Renal pelvis (tissue), 12 donors: ENCODE measurements at places on chromosomes 4 and X. TPM values are rescaled to one million over a fixed set of nuclear protein-coding genes. Genes with fewer than 3 reads are reported as not detected.

The USP26 gene
- not detected for polyA plus RNA-seq

The CLDN2 gene
- polyA plus RNA-seq: 81.2 TPM

The CYSLTR1 gene
- 1.4 TPM for polyA plus RNA-seq

DNA sequence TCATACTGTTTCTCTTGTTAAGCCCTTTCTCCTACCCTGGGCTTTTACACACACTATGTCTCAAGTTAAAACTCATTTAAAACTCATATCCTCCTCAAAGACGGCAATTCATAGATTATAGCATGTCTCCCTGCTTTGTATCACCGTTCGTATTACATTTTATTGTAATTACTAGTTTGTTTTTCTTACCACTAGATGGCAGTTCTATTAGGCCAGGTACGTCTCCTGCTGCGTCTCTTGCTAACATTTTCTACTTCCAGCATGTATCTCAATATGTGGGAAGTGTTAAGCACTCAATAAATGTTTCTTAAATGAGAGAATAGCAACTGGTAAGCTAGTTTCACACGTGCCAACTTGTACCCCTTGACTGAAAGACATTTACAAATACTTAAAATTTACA is 450.3 kb upstream of the PCDH7 start:
- DNase-seq: no peak

- no peak for DNase-seq
Measured at GRCh38 chrX:133290076-133290475, 71.9 kb upstream of the TFDP3 start.

- DNase-seq: no peak
Measured at GRCh38 chr4:70802928-70803580, 36.6 kb downstream of the GRSF1 start.

DNA sequence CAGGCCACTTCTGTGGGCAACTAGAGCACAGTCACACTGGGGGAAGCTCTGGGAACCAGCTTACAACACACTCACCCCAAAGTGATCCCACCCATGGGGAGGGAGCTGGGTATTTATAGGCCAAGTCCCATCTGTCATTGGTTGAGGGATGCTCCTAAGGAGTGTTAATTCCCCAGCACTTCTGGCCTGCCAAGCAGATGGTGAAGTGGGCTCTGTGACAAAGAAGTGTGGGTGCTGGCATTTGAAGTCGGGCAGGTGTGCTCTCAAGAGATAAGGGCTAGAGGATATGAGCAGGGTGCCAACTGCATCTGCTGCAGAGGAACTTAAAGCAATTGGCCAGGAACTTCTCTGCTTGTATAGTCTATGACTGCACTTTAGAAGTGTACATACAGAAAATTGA is 30.9 kb downstream of the PTCHD1 start:
- DNase-seq: no peak

DNA sequence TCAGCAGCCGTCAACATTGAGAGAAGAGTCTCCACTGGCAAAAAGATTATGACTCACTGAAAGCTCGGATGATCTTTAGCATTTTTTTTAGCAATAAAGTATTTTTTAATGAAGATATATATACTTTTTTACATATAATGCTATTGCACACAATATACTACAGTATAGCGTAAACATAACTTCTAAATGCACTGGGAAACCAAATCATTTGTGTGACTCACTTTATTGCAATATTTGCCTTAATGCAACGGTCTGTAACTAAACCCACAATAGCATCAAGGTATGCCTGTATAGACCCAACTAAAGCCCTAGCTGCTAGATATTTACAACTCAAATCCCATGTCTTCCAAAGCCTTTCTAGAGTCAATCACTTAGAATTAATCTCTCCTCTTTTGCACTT is 52.3 kb upstream of the EDNRA start:
- no peak for DNase-seq

GRCh38 chr4:6716958-6717655 is 1.1 kb downstream of the BLOC1S4 start:
- DNase-seq: no peak
